D721Med (cell line): ENCODE measurements at places on chromosomes 2 and 18.

- DNase-seq = no peak
These were observed 10.3 kb downstream of the MMADHC start for GRCh38 chr2:149577269-149577668.

DNA sequence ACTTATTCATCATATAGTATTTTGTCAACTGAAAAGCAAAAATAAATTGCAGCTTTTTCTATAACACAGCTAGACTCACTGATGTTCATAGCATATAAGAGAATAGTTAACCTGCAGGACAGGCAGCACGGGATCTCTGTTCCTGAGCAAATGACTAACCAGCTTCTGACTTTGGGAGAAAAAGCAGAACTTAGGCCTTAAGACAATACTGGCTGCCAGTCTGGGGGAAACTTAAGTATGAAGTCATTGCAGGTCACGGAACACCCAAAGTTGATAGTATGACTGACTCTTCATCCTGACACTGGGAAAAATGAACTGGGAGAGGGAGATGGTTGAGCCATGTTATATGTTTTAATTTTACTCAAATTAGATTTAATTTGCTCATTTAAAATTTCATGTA lies 113.0 kb downstream of the DPP4 start:
- no peak for DNase-seq

GRCh38 chr2:221549143-221549542 lies 23.0 kb downstream of the EPHA4 start:
- no peak for DNase-seq

- no peak for DNase-seq
These were observed 37.9 kb downstream of the LYPD1 start for GRCh38 chr2:132632000-132632649.

DNA sequence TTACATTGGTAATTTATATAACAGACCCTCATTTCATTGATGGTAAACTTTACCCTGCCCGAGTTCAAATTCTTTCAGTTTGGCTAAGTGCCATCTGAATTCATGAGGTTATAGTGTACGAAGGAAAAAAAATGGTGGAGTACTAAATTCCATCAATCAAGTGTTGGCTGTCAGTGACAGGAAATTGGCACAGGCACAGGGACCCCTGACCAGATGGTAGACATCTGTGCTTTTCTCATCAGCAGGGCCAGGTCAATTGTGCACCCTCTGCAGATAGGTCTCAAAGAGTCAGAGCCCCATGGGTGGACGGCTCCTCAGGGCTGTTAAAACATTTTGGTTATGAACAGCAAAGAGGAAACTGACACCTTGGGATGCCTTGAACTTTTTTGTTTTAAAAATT lies 439.2 kb downstream of the SETBP1 start:
- no peak for DNase-seq

GRCh38 chr2:84458551-84459017 lies 496 bp downstream of the SUCLG1 start:
- DNase-seq = no peak

DNA sequence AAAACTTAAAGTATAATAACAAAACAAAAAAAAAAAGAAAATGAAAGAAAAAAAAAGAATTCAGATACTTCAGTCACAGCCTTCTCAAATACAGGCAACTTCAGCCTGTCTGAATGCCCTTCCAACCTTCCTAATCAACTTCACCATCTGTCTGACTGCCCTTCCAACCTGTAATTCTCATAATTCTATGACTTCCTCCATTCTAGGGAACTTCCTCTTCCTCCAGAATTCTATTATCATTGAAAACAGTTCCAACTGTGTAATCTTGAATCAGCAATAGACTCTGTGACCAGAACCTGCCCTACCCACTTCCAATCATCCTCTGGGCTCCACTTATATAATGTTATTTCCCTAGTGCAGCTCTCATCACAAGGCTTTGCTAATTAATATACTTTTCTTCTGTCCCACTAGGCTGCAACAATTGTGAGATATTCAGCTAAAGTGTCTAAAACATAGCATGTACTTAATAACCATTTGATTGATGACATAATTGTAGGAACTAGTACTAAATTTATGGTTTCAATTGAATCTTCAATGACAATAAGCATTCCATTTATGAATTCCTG lies 127.3 kb downstream of the UPP2 start:
- no peak for DNase-seq

DNA sequence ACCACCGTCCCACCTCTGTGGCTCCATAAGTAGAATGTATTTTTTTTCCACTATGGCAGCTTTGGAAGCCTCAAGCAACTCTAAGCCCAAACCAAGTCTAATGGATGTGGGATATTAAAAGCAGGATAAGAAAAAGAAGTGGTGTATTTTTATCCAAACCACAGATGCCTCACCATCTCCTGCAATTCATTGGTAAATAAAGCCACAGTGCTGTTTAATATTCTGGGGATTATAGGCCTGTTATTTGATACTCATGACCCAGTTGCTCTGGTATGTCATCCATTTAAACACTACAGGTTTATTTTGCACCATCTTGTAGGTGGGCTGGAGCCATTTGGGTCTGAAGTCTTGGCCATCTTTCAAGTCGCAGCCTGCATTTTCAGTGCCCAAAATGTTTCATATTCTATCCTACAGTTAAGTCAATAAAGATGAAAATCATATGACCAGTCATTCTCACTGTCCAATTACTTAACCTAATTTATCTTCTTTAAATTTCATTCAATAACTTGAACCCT lies 279.5 kb upstream of the EPHA4 start:
- no peak for DNase-seq

DNA sequence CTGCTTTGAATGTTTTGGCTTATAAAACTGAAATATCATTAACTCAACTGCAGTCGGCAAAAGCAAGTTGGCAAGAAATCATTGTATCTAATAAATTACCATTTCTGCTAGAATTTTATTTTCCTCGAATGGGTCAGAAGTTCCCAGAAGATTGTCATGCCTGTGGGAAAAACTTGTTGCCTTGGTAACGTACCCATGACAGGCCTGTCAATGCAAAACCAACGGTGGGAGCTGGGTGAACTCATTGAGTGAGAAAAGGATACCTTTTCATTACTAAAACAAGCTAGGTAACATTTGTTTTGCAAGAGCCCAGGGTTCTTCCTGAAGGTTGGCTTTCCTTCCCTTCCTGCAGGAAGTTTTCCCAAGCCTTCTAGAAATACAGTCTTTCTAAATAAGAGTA lies 9.5 kb downstream of the PLB1 start:
- no peak for DNase-seq

GRCh38 chr2:68248806-68249205 lies 3.5 kb downstream of the PPP3R1 start:
- no peak for DNase-seq

DNA sequence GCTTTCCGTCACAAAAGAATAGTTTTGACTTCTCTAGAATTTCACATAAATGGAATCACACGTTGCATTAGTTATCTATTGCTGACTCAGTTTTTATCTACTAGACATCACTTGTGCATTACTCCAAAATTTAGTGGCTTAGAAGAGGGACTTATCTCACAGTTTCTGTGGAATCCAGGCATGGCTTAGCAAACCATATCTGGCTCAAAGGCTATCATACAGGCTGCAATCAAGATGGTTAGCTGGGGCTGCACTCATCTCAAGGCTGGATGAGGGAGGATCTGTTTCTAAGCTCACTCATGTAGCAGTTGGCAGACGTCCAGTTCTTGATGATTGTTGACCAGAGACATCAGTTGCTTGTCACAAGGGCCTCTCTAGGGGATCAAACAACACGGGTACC lies 6.6 kb upstream of the DSC3 start:
- DNase-seq = no peak

DNA sequence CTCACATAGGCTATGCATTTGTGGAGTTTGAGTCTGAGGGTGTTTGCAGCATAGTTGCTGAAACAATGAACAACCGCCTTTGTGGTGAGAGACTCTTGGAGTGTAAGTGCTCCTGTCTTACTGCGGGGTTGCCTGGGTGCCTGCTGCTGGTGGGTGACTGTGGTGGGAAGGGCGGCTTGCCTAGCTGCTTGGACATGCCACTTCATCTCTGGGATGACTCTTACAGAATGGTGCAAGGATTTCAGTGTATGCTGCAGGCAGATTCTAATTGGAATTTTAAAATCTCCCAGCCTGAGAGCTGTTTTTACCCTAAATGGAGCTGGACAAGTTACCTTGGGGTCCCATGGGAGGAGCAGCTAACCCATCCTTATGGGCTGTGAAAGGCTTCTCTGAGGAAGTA lies 50.1 kb downstream of the CYP27C1 start:
- no peak for DNase-seq

DNA sequence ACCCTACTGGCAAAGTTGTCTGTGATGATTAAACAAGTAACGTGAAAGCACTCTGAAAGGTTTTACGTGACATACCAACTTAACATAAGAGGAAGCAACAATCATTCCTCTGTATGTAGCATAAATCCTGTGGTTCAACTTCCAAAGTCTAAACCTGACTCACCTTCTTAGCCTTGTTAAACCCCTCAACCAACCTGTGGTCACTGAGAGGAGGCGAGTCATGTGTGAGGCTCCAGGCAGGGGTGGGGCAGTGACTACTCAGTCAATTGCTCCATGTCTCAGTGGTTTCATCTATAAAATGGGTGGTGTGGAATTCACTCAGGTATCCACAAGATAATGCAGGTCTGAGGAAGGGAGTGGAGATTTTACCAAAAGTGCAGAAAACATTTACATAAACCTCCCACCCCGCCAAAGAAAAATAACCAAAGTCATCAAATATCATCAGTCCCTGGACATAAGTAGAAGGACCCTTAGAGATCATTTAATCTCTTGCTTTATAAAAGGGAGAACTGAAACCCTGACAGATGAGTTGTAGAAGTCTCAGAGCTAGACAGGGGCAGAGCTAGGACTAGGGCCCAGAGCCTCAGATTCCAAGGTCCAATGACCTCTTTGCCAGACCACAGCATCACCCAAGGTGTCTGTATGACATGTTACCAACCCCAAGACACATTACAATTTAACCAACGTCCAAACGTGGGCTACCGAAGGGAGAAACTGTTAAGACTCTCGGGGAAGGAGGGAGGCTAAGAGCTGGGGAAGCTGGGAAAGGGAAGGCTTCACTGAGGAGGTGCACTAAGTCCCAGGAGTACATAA lies 3.7 kb upstream of the PCBP1 start:
- DNase-seq = no peak

DNA sequence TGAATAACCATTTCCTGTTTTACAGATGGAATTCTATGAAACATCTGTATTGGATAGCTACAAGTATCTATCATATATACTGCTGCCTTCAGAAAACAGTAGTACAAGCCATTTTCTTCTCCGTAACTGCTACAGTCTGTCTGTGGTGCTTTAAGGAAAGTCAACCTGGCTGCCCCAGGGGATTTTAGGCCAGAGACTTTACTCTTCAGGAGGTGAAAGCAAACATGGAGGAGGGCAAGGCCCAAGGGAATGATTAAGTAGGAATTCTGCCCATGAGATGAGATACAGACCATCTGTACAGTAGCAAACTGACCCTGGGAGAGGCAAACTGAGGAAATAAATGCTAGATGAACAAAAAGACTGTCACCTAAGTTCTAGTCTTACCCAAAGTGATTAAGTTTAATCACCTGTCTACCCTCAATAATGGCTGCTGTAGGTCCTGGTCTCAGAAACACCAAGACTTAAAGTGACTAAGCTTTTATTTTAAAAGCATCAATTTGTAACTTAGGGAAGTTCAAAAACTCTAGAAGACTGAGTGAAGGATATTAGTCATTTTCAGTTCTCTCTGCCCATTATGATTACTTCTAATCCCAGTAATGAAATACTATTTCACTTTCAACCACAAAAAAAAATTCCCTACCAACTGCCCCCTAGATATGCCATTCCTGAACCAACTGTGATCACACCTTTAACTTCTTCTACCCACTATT lies 14.8 kb downstream of the MBD2 start:
- DNase-seq = no peak

GRCh38 chr2:101501443-101501842 lies 26.5 kb upstream of the RFX8 start:
- no peak for DNase-seq

DNA sequence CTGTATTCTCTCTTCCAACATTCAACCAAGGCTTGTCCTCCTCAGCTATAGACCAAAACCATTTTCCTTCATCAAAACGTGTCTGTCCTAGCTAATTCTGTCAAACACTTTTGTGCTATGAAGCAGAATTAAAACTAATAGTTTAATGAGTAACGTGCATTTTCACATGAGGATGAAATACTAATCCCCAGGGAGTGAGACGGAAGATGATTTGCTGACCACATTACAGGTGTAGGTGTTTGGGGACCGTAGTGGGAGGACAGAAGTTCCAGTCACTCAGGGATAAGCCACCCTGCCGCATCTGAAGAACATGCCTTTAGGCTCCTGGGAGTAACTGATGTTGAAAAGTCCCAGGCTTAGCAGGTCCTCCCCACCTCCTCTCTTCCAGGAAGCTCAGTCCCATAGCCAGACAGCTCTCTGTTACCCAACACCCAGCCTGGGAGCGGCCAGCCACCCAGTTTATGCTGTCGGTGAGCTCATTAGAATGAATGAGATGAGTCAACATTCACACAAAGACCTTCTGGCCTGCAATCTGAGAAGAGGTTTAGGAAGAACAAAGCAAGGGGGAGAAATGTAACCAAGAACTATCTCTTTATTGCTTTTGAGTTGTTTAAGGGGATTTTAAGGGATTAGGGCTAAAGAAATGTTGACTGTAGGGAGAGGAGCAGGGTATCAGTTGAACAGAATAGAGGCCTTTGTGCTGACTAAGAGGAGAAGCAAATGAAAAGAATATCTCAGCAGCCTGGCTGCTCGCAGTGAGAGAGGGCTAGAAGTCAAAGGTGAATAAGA lies 122.5 kb downstream of the FOXI3 start:
- DNase-seq = no peak

- no peak for DNase-seq
These were observed 6.9 kb upstream of the SLC11A1 start for GRCh38 chr2:218375212-218375611.

- no peak for DNase-seq
These were observed 69.5 kb downstream of the EVA1A start for GRCh38 chr2:75491129-75491753.

DNA sequence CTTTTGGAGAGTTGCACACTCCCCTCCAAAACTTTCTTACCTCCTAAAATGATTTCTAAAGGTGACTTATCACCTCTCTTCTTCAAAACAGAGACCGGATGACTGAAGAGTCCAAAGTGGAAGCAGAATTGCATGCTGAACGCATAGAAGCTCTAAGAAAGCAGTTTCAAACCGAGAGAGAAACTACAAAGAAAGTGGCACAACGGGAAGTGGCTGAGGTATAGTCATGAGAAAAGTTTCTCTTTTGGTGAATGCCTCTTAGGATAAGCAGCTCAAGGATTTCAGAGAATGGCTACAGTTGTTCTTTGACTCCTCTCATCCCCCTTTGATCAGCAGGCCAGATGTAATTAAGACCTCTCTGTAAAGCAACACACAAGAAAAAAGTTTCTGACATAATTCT lies 73.6 kb downstream of the GTF3C3 start:
- DNase-seq = no peak

- no peak for DNase-seq
These were observed 520.0 kb upstream of the TCF4 start for GRCh38 chr18:56107821-56108477.
